ENCODE measurements at places on chromosomes 4 and X.

DNA sequence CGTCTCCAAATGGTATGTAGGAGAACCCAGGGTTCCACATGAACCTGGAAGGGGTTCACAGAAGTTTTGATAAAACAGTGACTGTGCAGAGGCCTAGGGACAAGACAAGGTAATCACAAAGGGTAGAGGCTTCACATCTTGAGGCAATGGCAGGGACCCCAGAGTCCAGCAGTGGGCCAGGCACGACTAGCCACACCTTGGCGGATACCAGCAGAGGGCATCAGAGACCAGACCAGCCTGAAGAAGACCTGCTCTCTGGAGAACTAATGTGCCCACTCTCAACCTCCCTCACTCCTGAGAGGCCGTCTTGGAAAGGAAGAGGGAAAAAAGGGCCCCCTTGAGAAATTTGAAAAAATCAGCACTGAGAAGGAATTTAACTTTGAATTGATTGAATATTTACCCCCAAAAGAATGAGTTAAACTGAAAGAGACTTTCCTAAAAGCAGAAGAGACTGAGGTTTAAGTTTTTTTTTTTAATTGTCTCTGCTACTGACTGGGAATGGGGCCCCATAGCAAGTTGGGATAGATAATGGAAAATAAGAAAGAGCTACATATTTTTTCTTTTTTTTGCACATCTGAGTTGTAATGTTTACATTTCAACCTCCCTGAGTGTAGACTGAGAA is 243.8 kb upstream of the JADE1 start:
- DNase-seq = peak; percentile 48

DNA sequence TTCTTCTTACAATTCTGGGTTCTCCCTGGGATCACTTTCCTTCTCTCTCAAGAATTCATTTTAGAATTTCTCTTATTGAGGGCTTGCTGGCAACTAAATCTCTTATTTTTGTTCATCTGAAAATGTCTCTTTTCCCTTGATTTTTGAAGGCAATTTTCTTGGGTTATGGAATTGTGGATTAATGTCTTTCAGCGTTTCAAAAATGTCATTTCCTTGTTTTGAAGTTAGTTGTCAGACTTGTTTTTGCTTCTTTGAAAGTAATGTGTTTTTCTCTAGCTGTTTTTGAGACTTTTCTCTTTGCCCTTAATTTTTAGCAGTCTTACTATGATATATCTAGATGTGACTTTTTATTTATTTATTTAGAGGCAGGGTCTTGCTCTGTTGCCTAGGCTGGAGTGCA is 205.7 kb downstream of the CHIC2 start:
- DNase-seq = no peak

DNA sequence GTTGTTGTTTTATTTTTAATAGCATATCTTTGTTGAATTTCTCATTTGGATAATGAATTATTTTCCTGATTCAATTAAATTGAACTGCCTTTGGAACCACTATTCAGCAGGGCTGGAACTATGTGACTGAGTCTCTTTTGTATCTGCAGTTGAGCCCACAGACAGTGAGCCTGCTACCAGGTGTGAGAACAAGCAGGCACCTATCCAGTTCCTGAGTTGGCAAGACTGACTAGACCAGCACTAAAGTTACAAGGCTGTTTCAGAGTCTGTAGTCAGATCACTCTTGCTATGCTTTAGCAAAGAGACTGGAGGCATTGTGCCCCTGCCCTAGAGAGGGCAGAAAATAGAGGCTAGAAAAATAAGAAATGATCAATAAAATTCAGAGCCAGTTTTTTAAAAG is 237.3 kb upstream of the GRID2 start:
- DNase-seq = no peak

GRCh38 chr4:145819853-145820181 is 118.8 kb downstream of the ZNF827 start:
- no peak for DNase-seq

DNA sequence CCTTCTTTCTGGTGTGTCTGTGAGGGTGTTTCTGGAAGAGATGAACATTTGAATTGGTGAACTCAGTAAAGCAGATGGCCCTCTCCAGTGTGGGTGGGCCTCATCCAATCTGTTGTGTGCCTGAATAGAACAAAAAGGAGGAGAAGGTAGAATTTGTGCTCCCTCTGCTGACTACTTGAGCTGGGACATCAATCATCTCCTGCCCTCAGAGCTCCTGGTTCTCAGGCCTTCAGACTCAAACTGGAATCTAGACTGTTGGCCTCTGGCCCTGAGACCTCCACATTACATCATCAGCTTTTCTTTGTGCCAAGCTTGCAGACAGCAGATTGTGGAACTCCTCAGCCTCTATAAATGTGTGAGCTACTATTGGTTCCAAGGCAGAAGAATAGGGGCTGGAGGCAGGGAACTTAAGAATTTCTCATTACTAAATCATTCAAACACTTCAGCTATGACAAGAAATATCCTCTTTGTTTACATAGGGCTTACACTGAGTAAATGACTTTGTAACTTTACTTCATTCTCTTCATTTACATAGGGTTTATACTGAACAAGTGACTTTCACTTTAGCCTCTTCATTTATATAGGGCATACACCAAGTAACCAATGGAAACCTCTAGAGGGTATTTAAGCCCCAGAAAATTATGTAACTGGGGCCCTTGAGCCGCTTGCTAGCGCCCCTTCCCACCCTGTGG is 86.9 kb upstream of the NWD2 start:
- no peak for DNase-seq

GRCh38 chrX:119690921-119691716 is 1.8 kb downstream of the SEPTIN6 start:
- DNase-seq = peak; percentile 64

DNA sequence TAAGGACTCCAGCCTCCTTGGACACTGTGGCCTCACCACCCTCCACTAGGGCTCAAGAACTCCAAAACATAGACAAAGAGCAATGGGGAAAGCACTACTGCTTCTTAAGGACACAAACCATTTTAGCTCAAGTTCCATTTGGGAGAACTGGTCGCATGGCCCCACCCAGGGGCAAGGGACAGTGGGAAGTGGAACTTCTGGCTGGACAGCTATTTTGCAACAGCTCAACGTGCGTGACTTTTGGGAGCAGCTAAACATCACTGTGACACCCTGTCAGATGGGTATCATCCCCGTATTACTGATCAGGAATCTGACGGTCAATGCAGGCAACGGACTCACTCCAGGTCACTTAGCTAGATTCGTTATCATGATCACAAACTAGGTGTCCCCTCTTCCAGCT is 9.0 kb upstream of the GLOD5 start:
- DNase-seq = peak; percentile 49

- DNase-seq = no peak
Measured at GRCh38 chrX:46831765-46832327, 5.0 kb upstream of the RP2 start.

GRCh38 chr4:2186133-2186864 is 55.6 kb downstream of the HAUS3 start:
- DNase-seq = no peak

DNA sequence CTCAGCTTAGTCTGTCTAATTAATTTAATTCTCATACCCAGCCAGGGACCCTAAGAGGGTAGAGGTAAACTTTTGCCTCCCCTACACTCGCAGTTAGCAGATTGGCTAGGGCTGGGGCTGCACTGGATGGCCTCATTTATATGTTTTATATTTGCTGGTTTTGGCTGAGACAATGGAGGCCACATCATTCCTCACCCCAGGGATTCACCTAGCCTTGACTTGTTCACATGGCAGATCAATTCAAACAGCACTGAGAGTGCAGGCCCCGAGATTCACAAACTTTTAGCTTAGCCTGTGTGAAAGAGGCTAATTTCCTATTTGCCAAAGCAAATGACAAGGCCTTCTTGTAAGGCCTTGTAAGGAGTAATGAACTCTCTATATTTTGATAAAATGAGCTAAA is 844.4 kb downstream of the ARAP2 start:
- DNase-seq = no peak

GRCh38 chr4:26260571-26260970 is 60.2 kb upstream of the RBPJ start:
- DNase-seq = no peak

DNA sequence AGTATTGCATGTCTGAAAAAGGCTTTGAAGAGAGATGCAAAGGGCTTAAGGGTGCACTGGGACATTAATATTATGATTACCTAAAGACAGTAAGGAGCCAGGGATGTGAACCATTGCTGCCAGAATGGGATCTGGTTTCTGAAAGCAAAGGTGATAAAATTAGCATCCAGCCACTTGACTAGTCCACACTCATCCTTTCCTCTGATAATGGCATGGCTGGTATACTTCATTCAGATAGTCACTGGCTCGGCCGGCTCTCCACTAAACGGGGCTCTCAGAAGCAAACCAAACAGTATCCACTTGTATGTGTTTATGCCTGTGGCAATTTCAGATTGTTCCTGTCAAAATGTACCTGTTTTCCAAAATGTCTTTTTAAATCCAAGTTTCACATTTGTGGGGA is 46.4 kb downstream of the MAMLD1 start:
- DNase-seq = no peak

GRCh38 chrX:139518475-139518874 is 12.1 kb upstream of the F9 start:
- no peak for DNase-seq

DNA sequence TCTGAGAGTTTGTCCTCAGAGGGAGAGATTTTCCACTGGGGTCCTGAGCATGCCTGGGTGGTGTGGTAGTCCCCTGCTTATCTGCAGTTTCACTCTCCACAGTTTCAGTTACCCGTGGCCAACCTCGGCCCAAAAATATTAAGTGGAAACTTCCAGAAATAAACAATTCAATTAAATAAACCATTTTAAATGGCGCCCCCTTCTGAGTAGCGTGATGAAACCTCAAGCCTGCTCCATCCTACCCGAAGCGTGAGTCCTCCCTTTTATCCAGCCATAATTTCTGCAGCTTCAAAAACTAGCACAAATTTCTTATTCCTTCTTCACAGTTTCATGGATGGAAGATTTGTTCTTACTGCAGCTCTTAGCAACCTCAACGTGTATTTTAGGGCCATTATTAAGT is 26.7 kb downstream of the PNMA6E start:
- no peak for DNase-seq

DNA sequence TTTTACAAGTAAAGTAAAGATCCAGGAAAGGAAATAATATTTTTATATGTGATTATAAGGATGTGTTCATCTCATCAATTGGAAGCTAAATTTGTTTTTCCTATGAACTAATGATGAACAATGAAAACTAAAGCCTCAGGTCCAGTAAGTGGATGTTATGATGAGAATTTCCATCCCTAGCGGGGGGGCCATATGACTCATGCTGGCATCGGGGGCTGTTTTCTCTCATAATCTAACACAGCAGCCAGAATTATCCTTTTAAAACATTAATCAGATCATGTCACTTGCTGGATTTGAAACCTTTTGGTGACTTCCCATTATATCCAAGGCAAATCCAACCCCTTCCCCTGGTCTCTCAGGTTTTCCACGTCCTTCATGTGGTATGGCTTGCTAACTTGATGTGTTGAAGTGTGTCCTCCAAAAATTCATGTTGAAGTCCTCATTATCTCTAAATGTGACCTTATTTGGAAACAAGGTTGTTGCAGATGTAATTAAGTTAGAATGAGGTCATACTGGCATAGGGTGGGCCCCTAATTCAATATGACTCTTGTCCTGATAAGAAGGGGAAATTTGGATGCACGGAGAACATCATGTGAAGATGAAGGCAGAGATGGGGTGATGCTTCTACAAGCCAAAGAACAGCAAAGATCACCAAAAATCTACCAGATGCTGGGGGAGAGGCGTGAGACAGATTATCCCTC is 96.8 kb downstream of the AKAP4 start:
- DNase-seq = no peak

- no peak for DNase-seq
Measured at GRCh38 chr4:144733566-144733965, 87.6 kb downstream of the HHIP start.

DNA sequence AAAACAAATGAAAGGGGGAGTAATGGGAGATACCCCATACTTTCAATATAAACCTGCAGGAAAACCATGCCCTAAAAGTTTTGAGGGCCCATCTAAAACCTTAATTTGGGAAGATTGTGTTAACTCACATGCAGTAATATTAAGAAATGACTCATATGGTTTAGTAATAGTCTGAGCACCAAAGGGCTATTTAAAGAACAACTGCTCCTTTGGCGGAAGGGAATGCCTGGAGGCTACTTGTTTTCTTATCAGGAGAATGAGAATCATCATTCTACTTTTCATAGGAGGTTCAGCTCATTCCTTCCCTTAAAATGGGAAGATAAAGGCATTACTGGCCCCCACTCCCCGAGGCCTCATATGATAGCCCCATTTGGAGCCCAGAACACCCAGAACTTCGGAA is 47.6 kb downstream of the SPIN3 start:
- no peak for DNase-seq

DNA sequence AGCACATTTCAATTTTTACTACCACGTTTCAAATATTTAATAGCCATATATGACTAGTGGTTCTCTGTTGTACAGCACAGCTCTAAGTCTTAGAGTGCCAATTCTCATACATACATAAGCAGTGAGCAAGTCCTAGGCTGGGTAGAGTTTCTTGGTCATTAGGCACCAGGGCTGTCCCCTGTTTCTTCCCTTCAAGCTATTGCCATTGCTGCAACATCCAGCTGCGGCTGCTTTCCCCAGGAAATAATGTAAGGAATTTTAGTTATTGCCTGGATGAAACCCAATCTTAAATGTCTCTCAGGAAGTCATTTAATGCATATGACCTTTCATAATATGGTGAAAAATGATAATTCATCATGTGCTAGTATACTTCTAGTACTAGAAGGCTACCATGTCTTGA is 74.1 kb upstream of the PPP3CA start:
- no peak for DNase-seq

DNA sequence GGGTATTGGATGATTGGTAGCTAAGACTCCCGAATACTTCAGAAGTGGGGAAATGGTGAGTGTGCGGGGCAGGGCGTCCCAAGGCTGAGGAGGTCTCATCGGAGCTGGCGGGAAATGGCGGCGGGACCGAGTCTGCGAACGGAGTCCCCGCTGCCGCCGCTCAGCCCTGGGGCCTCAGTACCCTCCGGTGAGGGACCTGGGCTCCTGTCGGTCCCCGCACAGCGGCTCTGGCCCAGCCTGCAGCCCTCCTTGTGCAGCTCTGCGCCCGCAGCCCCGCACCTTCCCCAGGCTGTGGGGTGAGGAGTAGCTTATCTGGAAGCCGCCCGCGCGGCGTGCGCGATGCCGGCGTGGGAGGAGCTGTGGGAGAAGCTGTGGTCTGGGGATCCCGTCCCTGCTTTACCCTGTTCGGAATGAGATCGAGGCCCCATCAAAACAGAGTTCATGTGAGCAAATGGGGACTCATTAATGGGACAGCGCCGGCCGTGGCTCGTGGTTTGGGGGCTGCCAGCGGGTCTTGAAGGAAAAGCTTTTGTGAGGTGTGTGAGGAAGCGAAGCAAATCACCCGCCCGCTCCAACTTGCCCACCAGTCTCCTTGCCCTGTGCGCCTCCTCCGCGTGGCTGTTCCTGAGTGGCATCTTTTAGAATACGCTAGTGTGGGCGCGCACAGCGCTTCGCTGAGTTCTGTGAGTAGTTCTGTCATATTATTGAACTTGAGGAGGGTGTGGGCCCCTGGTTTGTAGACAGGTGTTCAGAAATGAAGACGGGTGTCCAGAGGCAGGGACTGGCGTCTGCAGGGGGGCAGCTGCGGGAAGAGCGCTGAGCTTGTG is 531 bp downstream of the ZNF141 start:
- no peak for DNase-seq

GRCh38 chr4:169000315-169000714 is 9.7 kb downstream of the CBR4 start:
- DNase-seq = no peak

GRCh38 chr4:165364452-165365080 is 14.2 kb upstream of the CPE start:
- peak; percentile 47 for DNase-seq

Measured in suppressor macrophage treated with lipopolysaccharide for 4 hours (primary cell).